Midbrain (tissue), 1 donor: ENCODE measurements at places on chromosomes 3 and 15.

DNA sequence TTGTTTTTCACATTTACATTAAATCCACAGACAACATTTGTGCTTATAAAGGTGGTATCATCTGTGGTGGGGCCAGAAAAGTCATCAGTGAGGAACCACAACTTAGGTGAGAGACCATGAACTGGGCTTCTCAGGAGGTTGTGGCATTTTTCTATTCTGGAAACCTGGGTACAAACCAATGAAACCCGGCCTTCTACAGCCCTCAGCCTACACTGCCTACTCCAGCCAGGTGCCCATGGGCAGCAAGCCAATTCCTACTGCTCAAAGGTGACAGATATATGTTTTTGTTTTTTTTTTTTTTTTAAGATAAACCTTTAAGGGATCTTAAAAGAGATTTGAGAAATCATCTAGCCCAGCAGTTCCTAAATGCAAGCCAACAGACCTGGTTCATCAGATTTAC lies 20.3 kb downstream of the SPG21 start:
- DNase-seq, result no peak

GRCh38 chr3:197487911-197488391 lies 67.8 kb downstream of the BDH1 start:
- no peak for DNase-seq

- peak; percentile 0 for DNase-seq
Measured at GRCh38 chr3:28544236-28544635, 195.6 kb upstream of the AZI2 start.

DNA sequence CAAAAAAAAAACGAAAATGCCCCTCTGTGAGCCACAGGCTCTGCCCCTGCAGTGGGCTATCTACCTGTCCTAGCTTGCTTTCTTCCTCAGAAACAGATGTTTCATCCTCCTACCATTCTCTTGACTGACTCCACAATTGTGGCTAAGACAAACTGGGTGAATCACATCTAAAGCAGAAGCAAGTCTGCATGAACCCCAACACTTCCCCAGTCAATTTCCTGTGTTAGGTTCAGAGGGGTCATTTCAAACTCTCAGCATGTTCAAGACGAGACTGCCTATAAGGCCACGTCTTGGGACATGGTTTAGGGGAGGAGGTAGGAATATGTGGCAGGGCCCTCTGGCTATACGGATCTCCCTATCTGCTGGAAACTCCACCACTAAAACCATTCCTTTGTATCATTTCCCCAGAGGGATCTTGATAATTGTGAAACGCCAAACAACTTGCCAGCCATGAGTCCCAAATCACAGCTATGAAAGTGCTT lies 28.6 kb upstream of the ANKDD1A start:
- DNase-seq, result peak; percentile 8

DNA sequence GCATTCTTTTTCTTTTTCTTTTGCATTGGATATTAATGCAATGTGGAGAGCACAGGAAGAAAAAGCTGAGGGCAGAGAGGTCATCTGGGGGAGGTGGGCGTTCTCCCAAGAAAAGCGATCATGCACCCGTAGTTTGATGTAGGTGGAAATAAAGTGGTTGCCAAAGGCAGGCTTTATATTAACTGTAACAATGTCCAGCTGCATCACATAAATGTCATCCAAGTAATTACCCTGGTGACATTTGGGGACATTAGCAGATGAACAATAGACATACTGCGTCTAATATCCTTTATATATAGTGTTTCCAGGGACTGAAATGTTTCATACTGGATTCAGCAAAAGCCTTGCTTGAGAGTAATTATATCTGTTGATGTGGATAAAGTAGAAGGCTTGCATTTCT lies 135.5 kb downstream of the CNTN6 start:
- no peak for DNase-seq

DNA sequence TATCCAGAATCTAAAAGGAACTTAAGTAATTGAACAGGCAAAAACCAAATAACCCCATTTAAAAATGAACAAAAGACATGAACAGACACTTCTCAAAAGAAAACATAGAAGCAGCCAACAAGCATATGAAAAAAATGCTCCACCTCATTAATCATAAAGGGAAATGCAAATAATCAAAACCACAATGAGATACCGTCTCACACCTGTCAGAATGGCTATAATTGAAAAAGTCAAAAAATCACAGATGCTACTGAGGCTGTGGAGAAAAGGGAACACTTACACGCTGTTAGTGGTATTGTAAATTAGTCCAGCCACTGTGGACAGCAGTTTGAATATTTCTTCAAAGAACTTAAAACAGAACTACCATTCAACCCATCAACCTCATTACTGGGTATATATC lies 220.7 kb downstream of the MEX3B start:
- DNase-seq, result no peak

DNA sequence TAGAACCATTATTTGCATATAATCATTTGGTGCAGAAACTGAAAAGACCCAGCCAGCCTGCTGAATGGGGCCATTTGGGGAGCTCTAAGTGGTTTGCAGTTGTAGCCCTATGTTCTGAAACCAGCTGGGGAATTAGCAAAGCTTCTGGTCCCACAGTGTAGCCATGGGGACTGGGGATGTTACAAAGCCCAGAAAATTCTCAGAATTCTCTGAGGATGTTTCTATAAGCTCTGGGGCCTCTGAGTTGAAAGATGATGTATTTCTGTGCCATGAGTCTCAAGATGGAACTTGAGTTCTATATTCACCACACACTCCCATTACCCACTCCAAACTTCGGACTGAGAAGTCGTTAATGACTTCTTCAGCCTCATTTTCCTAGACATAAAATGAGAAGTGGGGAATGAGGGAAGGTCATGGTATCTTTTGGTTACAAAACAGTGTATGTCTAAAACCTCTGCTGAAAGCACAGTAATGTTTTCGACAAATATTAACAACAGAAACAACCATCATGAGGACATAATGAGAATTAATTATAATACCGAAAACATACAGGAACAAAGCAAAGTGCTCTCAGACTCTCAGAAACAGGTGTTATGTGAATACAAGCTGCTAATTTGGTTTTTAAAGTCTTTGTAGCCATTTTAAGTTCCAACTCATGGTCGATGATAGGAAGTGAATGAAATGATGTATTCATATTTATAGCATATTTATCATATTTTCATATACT lies 89.4 kb downstream of the RFTN1 start:
- no peak for DNase-seq

DNA sequence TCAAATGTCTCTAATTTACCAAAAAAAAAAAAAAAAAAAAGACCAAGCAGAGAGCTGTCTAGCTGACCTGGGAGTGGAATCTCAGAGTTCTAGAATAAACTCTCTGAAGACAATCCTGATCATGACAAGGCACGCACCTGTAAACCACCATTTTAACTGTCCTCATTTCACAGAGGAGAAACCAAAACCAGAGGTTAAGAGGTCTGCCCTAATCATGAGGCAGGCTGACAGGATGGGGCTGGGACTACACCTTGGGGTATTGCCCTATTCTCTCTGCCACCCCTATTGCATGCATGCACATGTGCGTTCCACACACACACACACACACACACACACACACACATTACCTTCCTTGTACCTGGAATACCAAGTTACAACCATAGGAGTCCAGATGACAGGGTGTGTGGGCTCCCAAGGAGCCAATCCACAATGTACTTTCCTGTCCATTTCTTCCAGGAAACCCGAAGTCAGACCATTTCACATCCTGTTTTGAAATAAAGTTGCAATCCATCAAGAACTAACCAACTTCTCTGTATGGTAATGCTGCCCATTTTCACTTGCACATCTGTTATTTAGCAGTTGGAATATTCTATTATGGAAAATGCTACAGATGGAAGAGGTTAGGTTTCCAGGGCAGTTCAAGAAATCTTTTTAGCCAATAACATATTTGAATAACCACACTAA lies 34.6 kb downstream of the HSPBAP1 start:
- no peak for DNase-seq

DNA sequence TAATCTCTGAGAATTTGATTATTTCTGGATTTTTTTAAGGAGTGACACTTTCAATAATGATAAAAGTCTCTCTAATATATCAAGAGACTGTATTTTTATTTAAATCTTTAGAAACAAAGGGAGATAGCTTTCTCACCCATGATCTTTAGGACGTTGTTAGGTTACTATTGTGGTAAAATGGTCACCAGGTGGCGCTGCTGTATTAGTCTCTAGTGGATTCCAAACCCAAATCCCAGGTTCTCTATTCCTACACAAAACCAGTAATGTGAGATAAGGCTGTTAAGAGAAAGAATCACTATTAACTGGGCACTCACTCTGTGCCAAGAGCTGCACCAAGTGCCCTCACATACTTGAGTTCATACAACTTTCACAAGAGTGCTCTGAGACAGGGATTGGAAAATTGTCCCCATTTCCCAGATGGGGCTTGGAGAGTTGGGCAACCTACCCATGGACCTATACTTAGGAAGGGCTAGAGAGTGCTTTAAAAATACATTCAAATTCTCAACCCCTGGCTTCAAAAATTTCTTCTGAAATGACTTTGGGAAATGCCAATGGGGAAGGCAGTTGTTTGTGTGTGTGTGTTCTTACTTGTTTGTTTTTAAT lies 593.4 kb upstream of the TGFBR2 start:
- DNase-seq, result peak; percentile 62

DNA sequence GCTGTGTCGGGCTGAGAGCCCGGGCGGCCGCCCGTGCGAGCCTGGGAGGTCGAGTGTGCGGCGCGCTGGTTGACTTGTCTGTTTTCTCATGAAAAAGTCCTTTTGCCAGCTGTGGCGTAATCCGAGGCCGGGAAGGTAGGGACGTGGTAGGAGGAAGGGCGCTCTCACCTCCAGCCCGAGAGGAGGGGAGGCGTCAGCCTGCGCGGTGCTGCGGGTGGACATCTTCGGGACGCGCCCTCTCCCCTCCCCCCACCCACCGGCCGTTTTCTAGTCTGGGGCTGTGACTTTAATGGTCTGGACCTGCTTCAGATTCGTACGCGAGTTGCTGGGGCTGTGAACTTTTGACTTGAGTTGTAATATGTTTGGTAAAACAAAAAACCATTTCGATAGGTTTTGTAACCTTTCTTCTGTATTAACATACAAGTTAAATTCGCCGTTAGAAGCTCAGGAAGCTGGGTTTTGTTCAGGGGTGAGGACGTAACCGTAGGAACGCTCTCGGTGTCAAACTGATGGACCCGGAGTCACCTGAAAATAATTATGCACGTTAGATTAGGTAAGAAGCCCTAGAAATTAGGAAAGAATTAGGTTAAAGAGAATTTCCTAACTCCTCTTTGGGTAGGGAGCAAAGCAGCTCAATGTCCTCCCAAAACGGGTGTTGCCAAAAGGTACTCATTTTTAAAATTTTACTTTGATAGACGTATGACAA lies 762 bp downstream of the NCK1 start:
- no peak for DNase-seq
